ENCODE measurements at places on chromosomes 6 and 20.

GRCh38 chr6:147285087-147285855, 81.1 kb downstream of the STXBP5 start:
- DNase-seq, result no peak

- no peak for DNase-seq
Observed at GRCh38 chr6:3732345-3733141, 19.0 kb downstream of the PXDC1 start.

GRCh38 chr6:167119670-167120582, 3.0 kb upstream of the CCR6 start:
- DNase-seq, result no peak

DNA sequence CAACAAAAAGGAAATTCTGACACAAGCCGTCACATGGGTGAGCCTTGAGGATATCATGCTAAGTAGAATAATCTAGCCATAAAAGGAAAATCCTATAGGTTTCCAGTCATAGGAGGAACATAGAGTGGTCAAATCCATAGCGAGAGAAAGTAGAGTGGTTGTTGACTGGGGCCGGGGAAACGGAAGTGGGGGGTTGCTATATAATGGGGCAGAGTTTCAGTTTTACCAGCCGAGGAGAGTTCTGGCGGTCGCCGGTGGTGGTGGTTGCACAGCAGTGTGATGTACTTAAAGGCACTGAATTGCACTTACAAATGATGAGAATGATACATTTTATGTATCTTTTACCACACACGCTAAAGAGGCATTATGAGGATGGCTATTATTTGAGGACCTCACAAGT, 4.9 kb downstream of the GPR31 start:
- no peak for DNase-seq

DNA sequence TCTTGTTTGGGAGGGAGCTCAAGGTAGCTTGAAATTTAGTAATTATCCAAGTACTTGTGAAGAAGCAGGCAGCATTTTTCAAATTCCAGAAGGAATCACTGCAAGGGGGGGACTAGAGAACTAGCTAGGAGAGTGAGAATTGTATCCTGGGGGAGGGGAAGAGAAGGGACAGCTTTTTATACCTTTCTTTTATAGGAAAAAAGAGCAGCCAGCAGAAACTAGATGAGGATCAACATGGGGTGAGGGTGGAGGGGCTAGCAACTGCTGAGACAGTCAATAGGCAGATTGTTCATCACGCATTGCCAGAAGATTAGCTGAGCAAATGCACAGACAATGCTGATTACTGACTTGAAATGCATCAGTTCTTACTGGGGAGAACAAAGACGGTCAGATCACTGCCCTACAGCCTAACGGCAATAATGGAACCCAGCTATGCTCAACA, 514.3 kb upstream of the CITED2 start:
- DNase-seq, result no peak

GRCh38 chr6:106747139-106747538, 117.8 kb downstream of the QRSL1 start:
- DNase-seq, result no peak

GRCh38 chr6:75796723-75797122, 47.7 kb downstream of the MYO6 start:
- DNase-seq, result no peak

DNA sequence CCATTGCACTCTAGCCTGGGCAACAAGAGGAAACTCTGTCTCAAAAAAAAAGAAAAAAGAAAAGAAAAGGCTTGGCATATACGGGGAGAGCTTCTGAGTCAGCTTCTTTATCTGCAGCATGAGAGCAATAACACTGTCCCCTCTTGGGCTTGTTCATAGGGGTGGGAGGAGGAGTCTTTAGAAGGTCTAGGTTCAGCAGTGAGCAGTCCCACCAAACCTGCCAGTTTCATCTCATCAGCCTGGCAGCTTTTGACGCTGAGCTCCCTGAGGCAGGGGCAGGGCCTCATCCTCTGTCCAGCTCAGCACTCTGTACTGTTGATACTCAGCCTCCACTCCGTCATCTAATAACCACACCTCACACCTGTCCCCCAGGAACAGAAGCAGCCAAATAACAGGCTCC, 5.6 kb upstream of the C6orf132 start:
- no peak for DNase-seq
